ENCODE measurements at places on chromosomes 1 and 21.

DNA sequence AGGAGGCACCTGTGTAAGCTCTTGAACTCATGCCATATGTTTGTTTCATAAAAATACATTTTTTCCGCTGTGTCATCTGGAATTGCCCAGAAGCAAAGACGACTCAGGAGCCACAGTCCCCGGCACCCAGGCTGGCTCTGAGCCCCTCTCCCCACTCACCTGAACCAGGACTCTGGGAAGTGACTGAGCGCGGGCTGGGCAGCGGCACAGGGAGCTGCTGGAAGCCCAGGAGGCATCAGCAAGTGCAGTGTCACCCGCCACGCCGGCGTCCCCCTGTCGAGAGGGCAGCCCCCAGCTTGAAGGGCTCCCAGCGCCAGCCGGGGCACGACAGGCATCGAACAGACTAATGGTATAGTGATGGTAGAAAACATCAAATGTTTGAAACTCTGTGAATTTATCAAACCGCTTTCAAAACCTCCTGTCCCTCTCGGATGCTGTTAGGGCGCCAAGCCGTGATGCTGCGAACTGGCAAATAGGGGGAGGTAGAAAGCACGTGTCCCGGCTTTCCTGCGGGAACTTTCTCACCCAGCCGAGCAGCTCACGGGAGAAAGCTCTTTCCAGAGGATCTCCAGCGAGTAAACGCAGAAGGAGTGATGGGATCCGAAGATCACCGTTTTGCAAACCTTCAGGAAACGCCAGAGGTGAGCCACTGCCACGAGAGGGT lies 57.8 kb upstream of the COL18A1 start:
- no peak for DNase-seq

DNA sequence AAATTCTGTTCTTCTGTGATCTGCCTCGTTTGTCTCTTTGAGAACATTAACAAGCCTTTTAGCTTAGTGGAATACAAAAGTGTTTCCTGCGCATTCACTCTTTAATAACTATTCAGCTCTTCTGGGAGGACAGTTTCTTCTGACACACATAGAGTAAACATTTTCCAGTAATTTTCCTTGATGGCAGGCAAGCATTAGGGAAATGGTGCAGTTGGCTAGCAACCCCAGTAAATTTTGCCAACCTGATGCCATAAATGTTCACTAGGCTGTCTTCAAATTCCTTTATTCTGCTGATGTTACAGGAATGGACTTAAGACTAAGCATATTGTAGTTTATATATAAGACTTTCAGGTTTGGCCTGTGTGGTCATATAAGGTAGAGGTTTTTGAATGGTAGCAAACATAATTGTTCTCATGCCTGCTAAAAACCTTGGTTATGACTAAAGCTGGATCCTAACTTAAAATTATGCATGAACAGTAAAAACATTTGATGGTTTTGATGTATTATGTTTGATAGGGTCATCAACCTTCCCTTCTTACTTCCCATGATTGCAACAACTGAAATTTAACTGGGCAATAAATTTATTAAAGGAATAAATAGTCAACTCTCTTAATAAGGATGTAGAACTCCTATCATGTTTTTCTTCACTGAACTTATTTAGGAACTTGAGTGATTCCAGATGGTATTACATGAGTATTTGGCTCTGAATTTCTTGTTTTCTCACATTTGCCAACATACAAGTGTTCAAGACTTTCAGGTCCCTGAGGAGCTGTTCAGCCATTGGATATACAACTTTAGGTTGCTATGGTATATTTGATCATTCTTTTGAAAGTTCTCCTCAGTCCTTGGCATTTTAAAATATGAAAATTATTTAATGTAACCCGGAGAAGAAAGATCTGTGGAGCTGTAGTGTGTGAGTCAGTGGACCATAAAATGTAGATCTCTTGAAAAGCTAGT lies 223.4 kb downstream of the FMN2 start:
- DNase-seq, result no peak

DNA sequence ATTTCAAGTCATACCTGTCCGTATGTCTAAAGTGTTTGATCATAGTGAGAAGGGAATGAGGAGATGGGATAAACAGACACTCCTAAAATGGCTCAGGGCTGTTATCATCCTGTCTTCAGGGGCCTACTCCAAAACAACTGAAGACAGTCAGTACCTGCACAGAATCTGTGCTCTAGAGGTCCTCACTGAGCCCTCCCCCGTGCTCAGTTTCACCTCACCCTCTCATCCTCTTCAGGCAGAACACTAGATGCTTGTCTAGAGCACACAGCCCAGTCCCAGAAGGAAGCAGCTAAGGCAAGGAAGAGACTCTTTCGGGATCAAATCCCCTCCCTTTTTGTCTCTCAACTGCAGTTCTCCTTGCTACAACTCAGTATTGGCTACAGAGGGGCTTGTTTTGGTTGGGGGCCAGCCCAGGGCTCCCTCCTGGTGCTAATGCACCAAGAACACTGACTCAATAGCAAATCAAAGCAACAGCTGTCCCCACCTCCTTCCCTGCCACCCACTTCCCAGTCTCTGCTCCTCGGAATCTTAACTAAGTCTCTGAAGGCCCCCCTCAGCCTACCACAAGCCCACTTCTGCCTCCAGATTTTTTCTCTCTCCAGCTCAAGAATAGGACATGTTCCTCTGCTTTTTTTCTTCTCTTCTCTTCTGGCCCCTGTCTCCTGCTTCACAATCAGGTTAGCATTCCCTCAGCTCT lies 10.1 kb downstream of the CADM3 start:
- no peak for DNase-seq

DNA sequence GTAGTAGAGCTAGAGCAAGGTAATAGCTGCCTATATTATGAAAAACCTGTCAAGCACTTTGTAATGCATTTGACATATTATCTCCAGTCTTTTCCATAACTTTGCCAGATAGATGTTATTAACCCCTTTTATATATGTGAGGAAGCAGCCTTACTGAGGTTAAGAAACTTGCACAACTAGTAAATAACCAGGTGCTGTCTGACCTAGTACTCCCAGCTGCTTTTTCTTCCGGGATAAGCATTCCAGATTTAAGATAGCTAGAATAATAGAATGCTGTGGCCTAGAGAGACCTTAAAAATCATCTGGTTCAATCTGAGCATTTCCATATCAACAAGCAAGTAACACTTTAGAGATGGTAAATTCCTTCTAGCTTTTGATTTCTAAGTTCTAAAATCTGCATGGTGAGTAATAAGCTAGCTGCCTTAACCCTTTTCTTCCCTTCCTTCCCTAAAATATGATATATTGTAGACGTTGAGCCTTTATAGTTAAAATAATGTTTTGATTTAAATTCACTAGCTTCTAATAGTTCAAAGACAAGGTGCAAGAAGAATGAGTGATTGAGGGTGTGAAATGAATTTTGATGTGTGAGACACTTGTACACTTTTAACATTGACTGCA lies 1.8 kb downstream of the SH3GLB1 start:
- DNase-seq, result no peak

GRCh38 chr1:233257786-233258185 lies 37.7 kb downstream of the PCNX2 start:
- DNase-seq, result no peak

DNA sequence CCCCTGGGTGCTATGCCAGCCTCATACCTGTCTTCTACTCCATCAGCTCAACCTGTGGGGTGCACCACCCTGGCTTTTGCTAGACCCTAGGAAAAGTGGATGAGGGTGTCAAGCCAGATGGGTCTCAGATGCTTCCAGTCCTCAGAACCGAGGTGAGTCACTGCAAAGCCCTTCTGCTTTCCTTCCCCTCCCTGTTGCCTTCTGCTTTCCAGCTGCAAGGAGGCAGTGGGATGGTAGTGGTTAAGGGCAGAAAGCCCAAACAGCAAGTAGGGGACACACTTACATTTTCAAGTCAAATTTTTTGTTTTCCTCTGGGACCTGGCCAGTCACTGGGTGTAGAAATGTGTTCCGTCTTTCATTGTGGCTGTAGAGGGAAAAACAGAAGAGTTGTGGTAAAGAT lies 60.7 kb upstream of the GOLT1A start:
- no peak for DNase-seq

DNA sequence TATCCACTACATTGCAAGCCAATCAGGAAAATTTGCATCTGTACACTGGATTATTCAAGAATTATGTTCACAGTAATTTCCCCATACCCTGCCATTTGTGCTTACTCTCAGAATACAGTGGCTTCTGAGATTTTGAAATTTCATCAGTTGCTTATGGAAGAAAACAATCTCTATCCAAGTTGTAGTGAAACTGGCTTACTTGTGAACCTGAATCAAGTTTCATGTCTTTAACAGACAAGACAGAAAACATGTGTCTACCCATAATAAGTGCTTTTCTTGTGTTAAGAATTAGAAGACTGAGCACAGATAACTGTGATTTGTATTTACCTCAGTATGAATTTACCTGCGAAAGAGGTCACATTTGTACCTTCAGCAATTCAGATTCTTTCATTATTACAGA lies 672.7 kb upstream of the ADGRL2 start:
- DNase-seq, result no peak

DNA sequence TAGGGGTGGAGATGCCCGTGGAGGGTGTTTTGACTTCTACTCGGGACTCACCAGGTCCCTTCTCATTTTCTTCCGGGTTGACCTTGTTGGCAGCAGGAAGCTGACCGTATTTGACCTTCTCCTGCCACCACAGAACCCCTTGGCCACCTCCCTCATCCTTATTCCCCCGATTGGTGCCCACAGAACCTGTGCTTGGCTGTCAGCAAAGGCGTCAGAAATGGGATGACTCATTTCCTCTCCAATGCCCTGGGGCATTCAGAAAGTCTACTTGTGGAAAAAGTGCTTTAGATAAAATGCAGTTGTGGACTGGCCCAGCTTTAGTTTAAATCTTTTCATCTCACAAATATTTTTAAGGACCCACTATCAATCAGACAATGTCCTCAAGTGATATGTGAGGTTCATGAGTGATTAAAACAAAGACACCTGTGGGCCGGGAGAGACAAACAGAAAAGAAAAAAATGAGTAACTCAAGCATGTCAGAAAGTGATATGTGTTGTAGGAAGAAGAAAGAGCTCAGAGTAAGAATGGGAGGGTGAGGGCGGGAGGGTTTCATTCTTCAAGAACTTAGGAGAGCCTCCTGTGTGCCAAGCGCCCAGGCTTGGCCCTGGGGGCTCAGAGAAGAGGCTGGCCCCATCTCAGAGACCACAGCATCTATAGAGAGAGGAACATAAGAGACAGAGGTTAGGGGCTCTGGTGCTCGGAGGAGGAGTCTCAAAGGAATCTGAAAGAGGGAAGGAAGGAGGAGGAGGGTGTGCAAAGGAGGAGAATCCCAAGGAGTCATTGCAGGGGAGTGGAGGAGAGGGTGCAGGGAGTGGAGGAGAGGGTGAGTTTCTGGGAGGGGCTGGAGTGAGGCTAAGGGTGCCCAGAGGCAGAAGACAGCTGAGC lies 221.6 kb upstream of the VAMP3 start:
- no peak for DNase-seq

DNA sequence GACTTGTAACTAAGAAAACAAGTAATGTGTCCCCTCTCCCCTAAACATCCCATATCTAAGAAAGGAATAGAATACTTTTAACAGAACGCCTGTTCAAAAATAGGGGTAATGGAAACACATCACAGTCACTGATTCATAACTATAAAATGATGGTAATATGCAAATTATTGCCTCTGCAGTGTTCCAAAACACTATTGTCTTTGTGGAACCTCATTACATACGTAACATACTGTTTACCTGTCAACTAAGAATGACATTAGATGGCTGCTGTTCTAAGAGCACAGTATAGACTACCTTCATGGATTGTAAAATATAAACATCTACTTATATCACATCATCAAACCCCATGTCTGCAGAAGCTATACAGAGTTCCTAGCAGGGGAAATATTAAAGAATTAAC lies 3.4 kb upstream of the BCL2L15 start:
- DNase-seq, result no peak

GRCh38 chr1:204721373-204722055 lies 36.0 kb upstream of the LRRN2 start:
- no peak for DNase-seq

GRCh38 chr1:220901881-220902280 lies 22.6 kb downstream of the HLX start:
- no peak for DNase-seq

DNA sequence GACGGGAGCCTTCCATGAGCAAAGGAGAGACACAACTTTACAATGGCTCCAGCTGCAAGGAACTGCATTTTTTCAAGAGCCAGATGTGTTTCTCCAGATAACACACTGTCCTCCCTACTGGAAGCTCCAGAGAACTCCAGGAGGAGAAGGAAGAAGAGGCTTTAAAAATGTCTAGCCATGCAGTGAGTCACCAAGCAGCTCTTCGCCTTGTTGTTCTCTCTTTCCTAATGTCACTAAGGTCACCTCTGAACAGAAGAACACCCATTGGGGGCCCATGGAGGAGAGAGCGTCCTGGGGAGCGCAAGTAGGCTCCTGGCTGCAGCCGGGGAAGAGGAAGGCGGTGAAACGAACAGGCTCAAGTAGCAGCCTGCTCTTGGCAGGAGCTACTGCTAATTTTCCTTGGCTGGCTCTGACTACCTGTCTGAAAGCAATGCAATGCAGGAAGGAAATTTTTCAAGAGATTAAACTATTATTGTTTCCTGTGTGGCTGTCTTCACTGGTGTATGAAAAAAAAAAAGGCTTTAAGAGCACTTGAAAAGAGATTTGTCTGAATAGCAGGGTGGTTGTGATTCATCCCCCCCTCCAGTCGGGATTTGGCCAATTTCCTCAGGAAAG lies 321.9 kb downstream of the SETD4 start:
- no peak for DNase-seq

DNA sequence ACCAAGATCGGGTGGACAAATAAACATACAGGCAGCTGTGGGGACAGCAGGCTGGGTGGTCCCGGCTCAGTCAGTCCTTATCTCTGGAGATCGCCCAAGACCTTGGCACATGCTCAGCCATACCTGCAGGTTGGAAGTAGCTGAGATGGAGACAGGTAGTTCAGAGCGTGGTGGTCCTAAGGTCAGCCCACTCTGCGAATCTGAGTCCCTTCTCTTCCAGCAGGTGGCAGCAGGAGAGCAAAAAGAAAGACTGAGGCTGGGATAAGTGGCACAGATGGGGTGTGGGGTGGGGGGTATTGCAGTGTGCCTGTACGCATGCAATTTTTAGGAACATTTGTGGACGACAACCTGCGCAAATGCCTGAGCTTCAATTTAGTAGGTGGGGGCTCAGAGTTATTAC lies 104.9 kb downstream of the TENT5C start:
- DNase-seq, result no peak

DNA sequence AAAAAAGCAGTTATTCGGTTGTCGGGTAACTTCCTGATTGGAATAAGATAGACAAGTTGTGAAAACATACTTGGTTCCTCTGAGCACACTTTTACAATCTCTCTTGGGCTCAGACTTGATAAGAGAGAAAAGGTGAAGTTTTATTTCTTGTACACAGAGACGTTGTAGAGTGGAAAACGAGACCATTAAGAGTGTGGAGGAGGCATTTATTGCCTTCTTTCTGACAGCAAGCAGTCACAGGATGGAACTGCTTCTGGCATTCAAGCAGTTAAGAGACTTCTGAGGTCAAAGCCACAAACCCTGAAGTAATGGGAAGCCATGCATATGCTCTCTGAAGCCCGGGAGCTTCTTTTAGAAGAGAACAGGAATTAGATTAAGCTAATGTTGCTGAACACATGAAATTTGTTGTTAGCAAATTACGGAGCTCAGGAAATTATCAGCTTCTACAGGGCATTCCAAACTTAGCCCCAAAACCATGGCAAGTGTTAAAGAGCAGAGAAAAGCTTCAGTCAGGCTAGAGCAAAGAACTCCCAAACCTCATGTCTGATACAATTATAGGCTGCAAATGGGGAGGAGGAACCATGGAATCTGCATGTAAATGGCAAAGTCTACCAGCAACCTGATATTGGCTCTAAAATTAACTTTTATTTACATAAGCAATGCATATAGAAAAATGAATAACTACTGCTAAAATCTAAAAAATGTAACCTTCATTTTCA lies 26.0 kb downstream of the S1PR1 start:
- no peak for DNase-seq

Measured in GM13977 (cell line).